ENCODE measurements at places on chromosomes 2 and 18. TPM values are rescaled to one million over a fixed set of nuclear protein-coding genes. Genes with fewer than 3 reads are reported as not detected.

POTEF gene
- total RNA-seq, result not detected

MROH2A gene
- not detected for total RNA-seq

KATNAL2 gene
- total RNA-seq, result 1.0 TPM

SERPINB10 gene
- total RNA-seq, result not detected

LYPD1 gene
- not detected for total RNA-seq

PROM2 gene
- 0.63 TPM for total RNA-seq

SCN9A gene
- 0.13 TPM for total RNA-seq

- DNase-seq, result no peak
Observed at GRCh38 chr18:11842562-11842961, 8.7 kb upstream of the CHMP1B start.

DNA sequence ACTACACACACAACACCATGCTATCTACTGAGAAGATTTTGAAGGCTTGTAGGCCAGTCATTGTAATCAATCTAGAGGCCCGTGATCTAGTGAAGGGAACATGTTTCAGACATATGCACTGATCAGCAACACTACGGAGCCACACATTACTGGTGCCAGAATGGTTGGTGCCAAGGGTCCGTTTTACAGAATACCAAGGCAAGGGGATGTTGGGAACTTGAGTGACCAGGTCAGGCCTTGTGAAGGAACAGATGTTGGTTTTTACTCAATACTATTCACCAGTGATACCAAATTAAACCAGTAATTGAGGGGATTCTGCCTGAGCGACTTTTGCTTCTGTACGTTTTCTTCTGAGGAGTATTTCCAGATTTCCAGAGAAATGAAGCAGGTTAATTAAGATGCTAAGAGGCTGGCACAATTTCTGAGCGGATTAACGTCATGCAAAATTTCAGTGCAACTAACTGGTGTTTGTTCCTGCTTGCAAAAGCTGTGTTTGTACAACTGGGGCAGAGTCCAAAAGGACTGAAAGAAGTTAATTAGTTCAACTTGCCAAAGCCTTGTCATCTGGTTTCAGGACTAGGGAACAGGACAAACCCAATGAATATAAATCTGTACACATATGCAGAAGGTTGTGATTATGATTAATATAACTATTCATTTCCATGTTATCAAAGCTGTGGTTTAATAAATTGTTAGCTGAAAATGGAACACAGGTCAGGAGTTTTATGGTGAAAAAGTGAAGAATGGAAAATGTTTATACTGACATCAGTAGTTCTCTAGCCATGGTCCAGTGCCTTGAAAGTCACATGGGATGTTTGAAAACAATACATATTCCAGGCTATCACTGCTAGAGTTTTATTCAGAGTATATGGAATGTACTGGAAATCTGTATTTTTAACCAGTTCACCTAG, 432.1 kb upstream of the DCC start:
- DNase-seq, result no peak

GRCh38 chr2:156486147-156486546, 50.0 kb downstream of the GPD2 start:
- no peak for DNase-seq

DNA sequence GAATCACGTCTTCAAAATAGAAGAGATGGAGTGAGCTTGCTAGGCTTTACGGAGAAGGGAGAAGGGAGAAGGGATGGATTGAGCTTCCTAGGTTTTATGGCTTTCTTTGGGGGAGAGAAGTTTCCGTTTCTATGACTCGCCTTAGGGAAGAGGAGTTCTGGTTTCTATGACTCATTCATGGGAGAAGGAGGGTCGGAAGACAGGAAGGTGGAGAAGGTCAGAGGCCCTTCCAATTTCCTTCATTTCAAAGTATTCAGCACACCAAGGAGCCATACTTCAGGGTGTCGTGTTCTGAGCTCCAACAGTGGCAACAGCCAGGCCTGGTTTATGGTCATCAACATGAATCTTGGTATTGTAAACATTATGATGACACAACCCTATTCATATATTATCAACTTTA, 284.7 kb upstream of the VWC2L start:
- no peak for DNase-seq

GRCh38 chr2:201891676-201892075, 85.3 kb downstream of the CDK15 start:
- DNase-seq, result no peak

Measured in activated T-cell treated with anti-CD3 and anti-CD28 coated beads, Interleukin-2, amount 50 U/mL, for 4 hours (primary cell).